CD4-positive, alpha-beta T cell (primary cell): ENCODE measurements at places on chromosomes 7 and 10.
A peak's percentile ranks its signal among the peaks of the same experiment; 100 is the strongest.

GRCh38 chr7:50644586-50644985, 79.4 kb upstream of the DDC start:
- no peak for DNase-seq
- no peak overlapping the region for H3K4me3 ChIP-seq
- no peaks in the 10 kb centered on the region for H3K27me3 ChIP-seq

DNA sequence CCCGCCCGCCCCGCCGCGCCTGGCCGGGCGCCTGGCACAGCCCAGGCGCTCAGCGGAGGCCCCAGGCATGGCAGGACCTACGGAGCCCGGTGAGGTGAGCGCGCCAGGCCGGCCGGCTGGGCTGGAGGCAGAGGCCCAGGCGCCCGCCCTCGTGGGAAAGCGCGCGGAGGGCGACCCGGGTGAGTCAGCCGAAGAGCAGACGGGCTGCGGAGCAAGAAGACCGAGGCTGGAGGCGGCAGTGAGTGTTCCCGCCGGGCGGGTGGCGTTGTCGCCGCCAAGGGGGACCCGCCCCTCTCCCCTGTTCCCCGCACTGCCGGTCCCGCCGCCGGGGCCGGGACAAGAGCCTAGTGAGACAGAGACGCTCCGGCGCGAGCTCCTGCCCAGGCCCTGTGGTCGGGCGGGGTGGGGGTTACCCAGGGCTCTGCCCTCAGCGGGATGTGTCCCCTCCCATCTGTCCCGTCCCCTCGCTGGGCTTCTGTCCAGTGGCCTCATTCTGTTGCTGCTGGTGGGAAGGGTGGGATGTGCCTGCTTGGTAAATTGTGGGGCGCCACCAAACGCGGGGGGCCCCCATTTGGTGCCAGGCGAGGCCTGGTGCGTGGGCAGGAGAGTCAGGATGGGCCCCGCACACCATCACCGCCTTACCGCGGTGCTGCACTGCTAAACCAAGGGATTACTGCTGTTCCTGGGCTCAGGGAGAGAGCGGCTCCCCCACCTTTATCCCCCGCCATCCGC, 17.0 kb upstream of the NODAL start:
- no peak overlapping the region for H3K4me3 ChIP-seq
- peaks cover 16% of the 10 kb centered on the region for H3K27me3 ChIP-seq
- peak; percentile 58 for DNase-seq
- no peak overlapping the region for H3K27ac ChIP-seq

DNA sequence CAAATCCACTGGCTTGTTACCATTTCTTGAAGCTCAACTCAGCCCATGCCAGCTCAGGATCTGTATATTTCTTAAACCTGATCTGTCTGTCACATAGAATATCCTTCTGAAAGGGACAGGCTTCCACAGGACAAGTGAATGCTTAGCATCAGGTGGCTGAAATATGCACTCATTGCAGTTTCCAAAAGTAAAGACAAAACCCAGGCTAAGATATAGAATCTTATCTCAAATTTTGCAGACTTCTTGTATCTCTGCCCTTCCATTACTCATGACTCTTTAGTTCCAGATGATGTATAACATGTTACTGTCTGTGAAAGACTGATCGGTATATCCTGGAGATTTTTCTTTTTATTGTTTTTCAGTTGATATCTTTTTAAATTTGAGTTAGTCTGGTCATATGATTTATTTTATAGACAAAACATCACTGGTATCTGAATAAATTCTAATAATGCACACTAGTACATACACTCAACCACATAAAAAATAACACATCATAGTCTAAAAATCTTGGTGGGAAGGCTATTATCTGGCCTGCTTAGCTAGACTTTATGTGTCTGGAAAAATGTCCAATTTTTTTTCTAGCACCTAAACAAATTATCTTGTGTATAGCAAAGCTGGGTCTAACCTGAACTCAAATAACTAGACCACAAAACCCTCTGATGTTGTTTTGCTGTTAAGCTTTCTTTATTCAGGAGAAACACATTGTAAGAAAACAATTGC, 182.6 kb downstream of the ADAM12 start:
- H3K27me3 ChIP-seq, result no peaks in the 10 kb centered on the region
- no peaks in the 10 kb centered on the region for H3K36me3 ChIP-seq
- no peak overlapping the region for H3K4me3 ChIP-seq

GRCh38 chr7:103668279-103668941, 222.4 kb upstream of the SLC26A5 start:
- no peaks in the 10 kb centered on the region for H3K27me3 ChIP-seq
- DNase-seq, result no peak
- H3K36me3 ChIP-seq, result no peaks in the 10 kb centered on the region
- H3K27ac ChIP-seq, result no peak overlapping the region

DNA sequence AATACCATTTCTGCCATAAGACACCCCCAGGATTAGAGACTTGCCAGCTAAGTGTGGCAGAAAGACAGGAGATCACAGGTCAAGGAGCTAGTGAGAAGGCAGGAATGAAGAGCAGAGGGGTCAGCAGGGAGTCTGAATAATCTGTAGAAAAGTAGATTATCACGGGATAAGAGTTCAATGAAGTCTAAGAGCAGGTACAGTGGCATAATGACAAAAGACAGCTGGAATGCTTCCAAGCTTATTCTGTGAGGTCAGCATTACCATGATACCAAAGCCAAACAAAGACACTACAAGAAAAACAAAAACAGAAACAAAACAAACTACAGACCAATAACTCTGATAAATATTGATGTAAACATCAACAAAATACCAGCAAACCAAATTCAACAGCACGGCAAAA, 20.8 kb downstream of the PILRA start:
- no peak for DNase-seq
- peaks cover 19% of the 10 kb centered on the region for H3K4me1 ChIP-seq
- H3K27me3 ChIP-seq, result no peaks in the 10 kb centered on the region
- no peaks in the 10 kb centered on the region for H3K36me3 ChIP-seq
- H3K4me3 ChIP-seq, result no peak overlapping the region

DNA sequence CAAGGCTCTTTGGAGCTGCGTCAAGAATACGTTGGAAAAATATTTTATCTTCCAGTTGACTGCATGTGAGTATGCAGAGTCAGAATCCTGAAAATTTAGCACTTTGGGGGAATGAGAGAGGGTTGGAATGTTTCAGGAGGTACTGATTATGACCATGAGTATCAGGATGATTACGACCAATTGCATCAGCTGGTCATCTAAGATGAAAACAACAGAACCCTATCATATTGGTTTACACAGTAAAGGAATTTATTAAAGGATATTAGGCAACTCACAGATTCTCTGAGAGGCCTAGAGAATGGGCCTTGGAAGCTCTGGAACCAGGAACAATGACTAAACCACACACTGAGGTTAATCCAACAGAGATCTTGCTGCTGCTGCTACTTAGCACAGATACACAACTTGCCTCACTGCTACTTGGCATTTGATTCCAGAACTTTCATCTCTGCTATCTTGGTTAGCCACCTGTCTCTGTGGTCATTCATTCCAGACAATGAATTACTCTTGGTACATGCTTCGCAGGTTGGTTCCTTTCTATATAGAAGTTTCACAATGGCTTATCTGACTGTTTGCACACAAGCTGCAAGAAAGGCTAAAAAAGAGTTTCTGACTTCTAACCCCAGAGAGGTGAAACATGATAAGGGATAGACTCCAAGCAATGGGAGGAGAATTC, 68.0 kb upstream of the CTTNBP2 start:
- no peak for DNase-seq
- H3K4me1 ChIP-seq, result no peaks in the 10 kb centered on the region
- no peak overlapping the region for H3K27ac ChIP-seq
- H3K4me3 ChIP-seq, result no peak overlapping the region
- no peaks in the 10 kb centered on the region for H3K36me3 ChIP-seq

DNA sequence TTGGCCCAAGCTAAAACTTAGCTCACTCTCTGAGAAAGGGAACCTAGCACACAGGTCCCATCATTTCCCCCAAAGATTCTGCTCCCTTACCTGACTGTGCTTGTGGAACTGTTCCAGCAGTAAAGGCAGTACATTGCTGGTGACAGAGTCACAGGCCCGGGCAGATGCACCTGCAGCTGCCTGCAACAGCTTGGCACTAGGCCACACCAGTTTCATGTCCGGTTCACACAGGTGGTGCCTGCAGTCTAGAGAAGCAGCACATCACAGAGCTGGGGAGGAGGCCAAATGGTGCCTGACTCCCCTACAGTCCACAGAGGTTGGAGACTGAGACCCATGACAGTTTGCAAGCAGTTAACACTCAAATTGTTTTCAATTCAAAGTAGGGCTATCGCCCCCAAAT, 22.2 kb downstream of the ZDHHC16 start:
- no peak for DNase-seq
- H3K36me3 ChIP-seq, result peaks cover 73% of the 10 kb centered on the region
- H3K4me3 ChIP-seq, result no peak overlapping the region
- no peaks in the 10 kb centered on the region for H3K4me1 ChIP-seq
- H3K27me3 ChIP-seq, result no peaks in the 10 kb centered on the region
- H3K27ac ChIP-seq, result no peak overlapping the region

GRCh38 chr10:30536578-30536977, 93.0 kb downstream of the LYZL2 start:
- H3K4me1 ChIP-seq, result peaks cover 15% of the 10 kb centered on the region
- no peak overlapping the region for H3K4me3 ChIP-seq
- no peak overlapping the region for H3K27ac ChIP-seq

- DNase-seq, result no peak
- peaks cover 67% of the 10 kb centered on the region for H3K36me3 ChIP-seq
- no peaks in the 10 kb centered on the region for H3K27me3 ChIP-seq
- H3K4me1 ChIP-seq, result no peaks in the 10 kb centered on the region
- no peak overlapping the region for H3K4me3 ChIP-seq
- no peak overlapping the region for H3K27ac ChIP-seq
Observed at GRCh38 chr10:26550774-26551526, 112.8 kb downstream of the APBB1IP start.

DNA sequence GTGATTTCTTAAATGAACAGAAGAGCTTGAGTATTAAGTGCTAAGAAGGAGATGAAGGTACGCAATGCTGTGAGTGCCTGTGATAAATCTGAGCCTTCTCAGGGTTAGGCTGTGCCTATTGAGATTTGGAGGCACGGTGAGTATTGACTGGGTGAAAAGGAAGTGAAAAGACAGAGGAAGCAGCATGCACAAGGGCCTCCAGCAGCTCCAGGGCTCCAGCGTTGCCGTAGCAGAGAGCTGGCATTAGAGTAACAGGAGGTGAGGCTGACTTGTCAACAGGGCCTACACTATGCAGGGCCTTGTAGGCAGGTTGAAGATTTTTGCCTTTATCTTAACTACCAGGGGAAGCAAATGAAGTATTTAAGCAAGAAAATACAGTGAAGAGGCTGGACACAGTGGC, 54.1 kb upstream of the PDCD4 start:
- H3K4me3 ChIP-seq, result no peak overlapping the region
- H3K4me1 ChIP-seq, result peaks cover 18% of the 10 kb centered on the region
- H3K27ac ChIP-seq, result no peak overlapping the region
- H3K36me3 ChIP-seq, result no peaks in the 10 kb centered on the region
- DNase-seq, result no peak

DNA sequence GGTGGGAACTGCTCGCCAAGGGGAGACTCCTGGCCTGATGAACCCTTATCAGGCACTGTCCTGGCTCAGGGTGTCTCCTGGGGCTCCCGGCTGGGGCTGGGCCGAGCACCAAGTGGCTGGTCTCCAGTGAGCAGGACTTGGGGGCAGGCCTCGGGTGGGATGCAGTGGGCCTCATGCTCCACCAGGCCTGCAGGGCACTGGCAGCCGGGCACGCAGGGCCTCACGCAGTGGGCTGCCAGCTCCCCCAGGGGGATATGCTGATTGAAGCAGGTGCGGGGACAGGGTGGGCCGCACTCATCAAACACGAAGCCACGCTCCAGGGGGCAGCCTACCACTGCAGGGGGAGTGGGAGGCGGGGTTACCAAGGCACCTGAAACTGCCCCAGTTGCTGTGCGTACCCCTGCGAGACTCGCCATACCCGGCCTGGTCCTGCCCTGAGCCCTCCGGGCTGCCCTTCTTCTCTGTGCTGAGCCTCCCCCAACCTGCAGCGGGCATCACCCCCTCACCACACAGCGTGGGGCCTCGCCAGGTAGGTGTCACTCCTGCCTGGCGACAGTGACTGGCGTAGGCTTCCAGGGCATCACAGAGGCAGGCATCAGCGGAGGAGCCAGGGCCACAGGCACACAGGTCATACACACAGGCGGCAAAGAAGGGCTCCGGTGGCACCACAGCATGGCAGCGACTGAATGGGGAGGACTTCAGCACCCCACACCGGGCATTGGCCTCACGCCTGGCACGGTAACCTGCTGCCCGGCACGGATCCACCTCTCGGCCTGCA, 14.5 kb downstream of the ATP6V1F start:
- peaks cover 4% of the 10 kb centered on the region for H3K4me1 ChIP-seq
- H3K36me3 ChIP-seq, result no peaks in the 10 kb centered on the region
- peaks cover 2% of the 10 kb centered on the region for H3K27me3 ChIP-seq

GRCh38 chr10:133164816-133165555, 5.0 kb downstream of the KNDC1 start:
- H3K4me3 ChIP-seq, result no peak overlapping the region
- no peak for DNase-seq
- H3K36me3 ChIP-seq, result no peaks in the 10 kb centered on the region
- H3K4me1 ChIP-seq, result peaks cover 13% of the 10 kb centered on the region
- H3K27ac ChIP-seq, result no peak overlapping the region

DNA sequence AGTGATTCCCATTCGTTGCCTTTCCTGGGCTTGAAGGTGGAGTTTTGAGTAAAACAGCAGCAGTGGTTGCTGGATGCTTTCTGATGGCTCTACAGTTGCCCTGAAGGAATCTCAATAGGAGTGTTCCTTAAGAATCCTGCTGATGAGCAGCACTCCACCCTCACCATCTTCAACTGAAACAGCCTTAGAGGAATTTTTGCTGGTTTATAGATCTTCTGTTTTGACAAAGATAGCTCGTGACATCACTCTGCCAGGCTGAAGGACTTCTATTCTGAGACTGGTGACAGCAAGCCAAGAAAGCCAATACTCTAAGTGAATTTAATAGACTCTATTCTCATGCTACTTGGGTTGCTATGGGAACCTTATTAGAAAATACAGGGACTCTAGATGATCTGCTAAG, 1014.7 kb downstream of the NRG3 start:
- H3K36me3 ChIP-seq, result no peaks in the 10 kb centered on the region
- no peak overlapping the region for H3K27ac ChIP-seq
- H3K27me3 ChIP-seq, result no peaks in the 10 kb centered on the region

GRCh38 chr10:129779126-129780111, 184.7 kb downstream of the EBF3 start:
- no peak overlapping the region for H3K4me3 ChIP-seq
- DNase-seq, result no peak
- H3K27me3 ChIP-seq, result no peaks in the 10 kb centered on the region
- no peaks in the 10 kb centered on the region for H3K36me3 ChIP-seq

DNA sequence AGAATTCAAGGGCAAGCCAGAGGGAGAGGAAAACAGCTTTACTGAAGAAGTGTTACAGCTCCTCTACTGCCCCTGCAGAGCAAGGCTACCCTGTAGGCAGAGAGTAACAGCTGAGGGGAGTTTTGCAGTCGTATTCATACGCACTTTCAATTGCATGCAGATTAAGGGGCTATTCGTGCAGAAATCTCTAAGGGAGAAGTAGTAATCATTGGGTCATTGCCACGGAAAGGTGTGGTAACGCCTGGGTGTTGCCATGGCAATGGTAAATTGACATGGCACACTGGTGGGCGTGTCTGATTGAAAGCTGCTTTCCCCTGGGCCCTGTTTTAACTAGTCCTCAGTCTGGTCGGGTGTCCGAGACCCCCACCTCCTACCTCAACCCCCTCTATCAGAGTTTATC, 227.2 kb downstream of the NSUN6 start:
- no peak for DNase-seq
- H3K4me3 ChIP-seq, result no peak overlapping the region
- H3K36me3 ChIP-seq, result no peaks in the 10 kb centered on the region
- H3K27me3 ChIP-seq, result no peaks in the 10 kb centered on the region
- no peaks in the 10 kb centered on the region for H3K4me1 ChIP-seq

GRCh38 chr10:67550046-67550445, 145.9 kb downstream of the CTNNA3 start:
- no peaks in the 10 kb centered on the region for H3K27me3 ChIP-seq
- H3K4me3 ChIP-seq, result no peak overlapping the region
- H3K27ac ChIP-seq, result no peak overlapping the region
- no peaks in the 10 kb centered on the region for H3K36me3 ChIP-seq
- no peak for DNase-seq
- H3K4me1 ChIP-seq, result no peaks in the 10 kb centered on the region
